ENCODE measurements at places on chromosomes 3 and 15.
A peak's percentile ranks its signal among the peaks of the same experiment; 100 is the strongest.

DNA sequence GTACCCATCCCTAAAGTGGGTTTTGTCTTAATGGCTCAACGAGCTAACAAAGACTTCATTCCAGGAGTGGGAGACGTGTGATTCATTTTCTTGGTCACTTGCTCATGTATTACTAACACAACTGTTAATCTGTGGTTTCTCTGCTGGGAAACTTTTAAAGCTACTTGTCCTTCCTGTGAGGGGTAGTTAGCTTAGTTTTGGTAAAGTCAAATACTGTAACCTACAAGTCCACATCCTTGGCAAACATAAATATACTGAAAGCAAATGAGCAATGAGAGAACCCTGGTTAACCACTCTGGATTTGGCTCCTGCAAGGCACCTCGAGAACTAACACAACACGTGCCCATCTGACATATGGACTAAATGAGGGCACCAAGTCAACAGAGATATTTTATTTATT lies 19.9 kb downstream of the NOX5 start:
- DNase-seq: no peak

- DNase-seq: no peak
These were observed 165.5 kb downstream of the IL5RA start for GRCh38 chr3:2944628-2945027.

GRCh38 chr3:133956982-133957381 lies 61.3 kb upstream of the RAB6B start:
- DNase-seq: no peak

DNA sequence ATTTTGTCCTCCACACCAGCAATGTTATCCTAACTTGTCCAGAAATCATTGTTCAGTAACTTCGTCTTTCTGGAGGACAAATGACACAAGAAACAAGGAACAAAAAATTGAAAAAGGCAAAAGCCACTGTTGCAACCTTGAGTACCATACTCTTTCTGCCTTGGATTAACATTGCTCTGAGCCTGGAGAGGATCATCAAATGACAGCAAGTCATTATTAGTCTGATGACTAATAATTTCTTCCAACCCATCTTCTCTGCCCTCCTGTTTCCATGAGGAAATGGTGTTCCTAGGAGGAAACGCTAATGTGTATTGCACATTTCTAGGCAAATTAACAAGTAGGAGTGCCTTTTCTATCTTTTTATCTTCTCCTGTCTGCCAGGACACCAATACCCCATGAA lies 153.9 kb downstream of the PCCB start:
- DNase-seq: no peak

DNA sequence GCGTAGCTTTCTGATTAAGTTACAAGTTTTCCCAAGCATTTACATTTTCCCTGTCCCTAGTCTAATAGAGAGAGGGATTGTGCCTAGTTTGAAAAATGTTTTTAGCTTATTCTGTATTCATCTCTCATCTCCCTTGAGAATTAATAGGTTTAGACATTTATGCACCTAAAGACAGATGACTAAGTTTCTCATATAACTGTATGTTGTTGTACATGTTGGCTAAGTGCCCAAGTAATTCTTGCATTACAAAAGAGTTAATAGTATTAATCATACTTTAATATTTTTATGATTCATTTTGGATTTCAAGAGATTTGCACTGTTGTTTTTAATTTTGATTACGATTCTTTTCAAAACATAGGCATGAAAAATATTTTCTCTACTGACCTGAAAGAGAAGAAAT lies 109.0 kb upstream of the TBL1XR1 start:
- no peak for DNase-seq

DNA sequence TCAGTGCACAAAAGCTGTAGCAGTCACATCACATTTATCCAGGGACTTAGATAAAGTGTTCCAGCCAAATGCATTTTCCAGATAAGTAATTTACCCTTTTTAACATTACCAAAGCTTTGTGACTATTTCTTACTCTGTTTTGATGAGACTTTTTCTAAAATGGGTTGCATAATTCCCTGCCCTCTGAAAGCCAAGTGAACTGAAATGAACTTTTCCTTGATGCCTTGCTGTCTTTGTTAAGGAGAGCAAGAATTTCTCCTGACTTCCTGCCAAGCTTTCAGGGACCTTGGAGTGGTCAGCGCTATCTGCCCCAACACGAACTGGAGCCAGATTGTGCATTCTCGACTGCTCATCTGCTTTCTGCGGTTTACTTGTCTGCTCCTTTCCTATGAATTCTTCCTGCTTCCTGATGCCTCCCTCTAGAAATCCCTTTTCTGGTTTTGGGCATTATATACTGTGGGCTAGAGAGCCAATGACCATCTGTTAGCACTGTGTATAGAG lies 34.8 kb downstream of the EIF4E3 start:
- DNase-seq: peak; percentile 24

GRCh38 chr15:67825881-67826716 lies 790 bp downstream of the SKOR1 start:
- peak; percentile 34 for DNase-seq

GRCh38 chr15:85500060-85500708 lies 119.8 kb downstream of the AKAP13 start:
- no peak for DNase-seq

GRCh38 chr3:66449411-66449974 lies 51.3 kb downstream of the LRIG1 start:
- DNase-seq: no peak

All from NCI-H82 (cell line).